Heart left ventricle (tissue), 16 donors: ENCODE measurements at places on chromosomes 6 and 20. TPM values are rescaled to one million over a fixed set of nuclear protein-coding genes. Genes with fewer than 3 reads are reported as not detected.

Gene SLCO4A1
- total RNA-seq = 1.00 TPM

GRCh38 chr20:45008521-45009049 lies 42.3 kb downstream of the STK4 start:
- DNase-seq = no peak

DNA sequence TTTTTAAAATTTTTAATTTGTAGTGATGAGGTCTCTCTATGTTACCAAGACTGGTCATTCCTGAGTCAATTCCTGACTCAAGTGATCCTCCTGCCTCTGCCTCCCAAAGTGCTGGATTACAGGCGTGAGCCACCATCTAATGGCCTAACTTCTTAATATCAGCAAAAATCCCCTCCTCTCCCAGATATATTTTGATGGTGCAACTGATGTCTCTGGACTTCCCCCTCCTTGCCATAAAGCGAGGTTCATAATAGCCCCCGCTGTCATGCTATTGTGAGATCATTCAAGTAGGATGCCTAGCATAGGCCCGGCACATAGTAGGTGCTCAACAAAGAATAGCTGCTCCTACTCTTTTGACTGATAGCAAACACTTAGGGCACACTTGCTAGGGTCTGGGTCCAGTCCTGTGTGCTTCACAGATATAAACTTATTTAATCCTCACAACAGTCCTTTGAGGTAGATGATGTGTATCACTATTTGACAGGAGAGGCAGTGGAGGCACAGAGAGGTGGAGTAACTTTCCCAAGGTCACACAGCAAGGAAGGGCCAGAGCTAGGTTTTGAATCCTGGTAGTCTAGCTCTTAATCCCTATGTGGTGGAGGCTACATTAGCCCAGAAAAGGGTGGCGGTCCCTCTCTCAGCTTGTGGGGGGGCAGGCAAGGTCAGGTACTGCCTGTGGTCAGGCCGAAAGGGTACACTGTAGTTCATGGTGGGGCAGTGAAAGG lies 14.6 kb downstream of the SRC start:
- no peak for DNase-seq

DNA sequence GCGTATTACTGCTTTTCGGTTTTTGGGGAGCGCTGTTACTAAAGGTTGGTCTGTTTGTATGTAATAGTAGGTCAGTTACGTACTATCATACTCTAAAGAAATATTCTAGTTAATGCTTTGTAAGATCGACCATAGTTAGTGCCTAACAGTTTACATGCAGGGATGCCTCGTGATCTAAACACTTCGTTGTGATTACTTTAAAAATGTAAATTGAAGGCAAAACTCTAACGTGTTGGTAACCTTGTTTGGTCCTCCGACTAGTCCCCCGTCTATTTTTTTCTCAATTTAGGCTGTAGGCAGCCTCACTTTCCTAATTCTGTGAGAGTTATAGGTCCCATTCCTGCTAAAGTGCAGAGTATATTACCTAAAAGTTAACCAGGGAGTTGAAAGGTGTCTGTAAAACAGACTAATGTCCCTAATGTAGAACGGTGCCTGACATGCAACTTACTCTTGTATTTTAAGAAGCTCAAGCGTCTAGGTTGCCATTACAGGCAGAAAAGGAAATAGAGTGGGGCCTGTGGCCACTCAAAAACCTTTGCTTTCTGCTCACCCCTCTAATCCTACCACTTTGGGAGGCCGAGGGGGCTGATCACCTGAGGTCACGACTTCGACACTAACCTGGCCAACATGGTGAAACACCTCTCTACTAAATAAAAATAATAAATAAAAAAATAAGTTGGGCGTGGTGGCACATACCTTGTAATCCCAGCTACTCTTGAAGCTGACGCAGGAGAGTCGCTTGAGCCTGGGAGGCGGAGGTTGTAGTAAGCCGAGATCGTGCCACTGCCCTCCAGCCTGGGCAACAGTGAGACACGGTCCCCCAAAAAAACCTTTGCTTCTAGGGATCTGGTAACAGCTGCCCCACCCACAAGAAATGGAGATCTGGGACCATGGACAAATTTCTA lies 37.8 kb downstream of the HFE start:
- no peak for DNase-seq

DNA sequence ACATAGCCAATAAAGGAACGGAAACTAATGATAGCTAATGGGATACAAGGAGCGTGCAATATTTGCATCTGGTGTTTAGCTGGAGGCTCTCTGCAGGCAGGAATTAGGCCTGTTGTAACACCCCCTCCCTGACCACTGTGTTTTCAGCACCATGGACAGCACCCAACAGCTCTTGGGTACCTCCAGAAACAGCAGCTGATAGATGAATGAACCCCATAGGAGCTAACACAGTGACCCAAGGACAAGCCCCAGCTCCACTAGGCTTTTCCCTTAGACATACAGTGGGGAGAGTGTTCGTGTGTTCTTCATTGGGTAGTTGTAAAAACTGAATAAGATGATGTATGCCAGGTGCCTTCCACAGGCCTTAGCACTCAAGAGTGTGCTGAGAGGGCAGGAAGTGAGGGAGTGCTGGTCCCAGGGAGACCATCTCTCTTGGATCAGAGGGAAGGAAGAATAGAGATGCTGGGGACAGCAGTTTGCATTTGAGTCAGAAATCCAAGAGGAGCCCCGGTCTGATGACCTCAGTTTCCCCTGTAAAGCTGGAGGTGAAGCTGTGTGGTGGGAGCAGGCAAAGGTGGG lies 161.3 kb downstream of the PHACTR3 start:
- no peak for DNase-seq
